Uterus (tissue), 4 donors: ENCODE measurements at places on chromosomes 5 and 9. TPM values are rescaled to one million over a fixed set of nuclear protein-coding genes. Genes with fewer than 3 reads are reported as not detected.
A peak's percentile ranks its signal among the peaks of the same experiment; 100 is the strongest.

SPATA9 gene
- 0.34 TPM for total RNA-seq

DNA sequence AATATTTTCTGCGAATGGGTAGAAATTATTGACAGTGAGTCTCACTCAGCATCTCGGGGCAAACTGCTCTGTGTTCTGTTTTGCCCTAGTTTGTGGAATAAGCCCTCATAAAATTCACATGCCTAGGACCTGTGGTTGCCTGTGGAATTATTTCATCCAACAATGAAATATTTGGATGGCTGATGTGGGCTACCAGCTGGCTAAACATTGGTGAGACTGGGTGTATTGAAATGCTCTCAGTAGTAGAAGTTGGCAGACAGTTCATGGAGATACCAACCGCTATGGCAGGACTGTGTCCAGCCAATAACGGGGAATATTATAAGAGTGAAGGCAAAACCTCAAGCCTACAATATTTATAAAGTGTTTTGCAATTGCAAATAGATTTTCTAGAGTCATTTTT lies 344.1 kb upstream of the RPS23 start:
- H3K27ac ChIP-seq: no peak overlapping the region
- no peak for DNase-seq
- H3K4me1 ChIP-seq: no peaks in the 10 kb centered on the region
- no peaks in the 10 kb centered on the region for H3K27me3 ChIP-seq
- H3K36me3 ChIP-seq: no peaks in the 10 kb centered on the region

- no peaks in the 10 kb centered on the region for H3K36me3 ChIP-seq
- H3K27ac ChIP-seq: peak overlapping the region; percentile 55
- H3K4me1 ChIP-seq: no peaks in the 10 kb centered on the region
- no peaks in the 10 kb centered on the region for H3K27me3 ChIP-seq
- no peak overlapping the region for H3K4me3 ChIP-seq
- no peak for DNase-seq
Observed at GRCh38 chr9:112817860-112818203, 67.3 kb downstream of the SNX30 start.

DNA sequence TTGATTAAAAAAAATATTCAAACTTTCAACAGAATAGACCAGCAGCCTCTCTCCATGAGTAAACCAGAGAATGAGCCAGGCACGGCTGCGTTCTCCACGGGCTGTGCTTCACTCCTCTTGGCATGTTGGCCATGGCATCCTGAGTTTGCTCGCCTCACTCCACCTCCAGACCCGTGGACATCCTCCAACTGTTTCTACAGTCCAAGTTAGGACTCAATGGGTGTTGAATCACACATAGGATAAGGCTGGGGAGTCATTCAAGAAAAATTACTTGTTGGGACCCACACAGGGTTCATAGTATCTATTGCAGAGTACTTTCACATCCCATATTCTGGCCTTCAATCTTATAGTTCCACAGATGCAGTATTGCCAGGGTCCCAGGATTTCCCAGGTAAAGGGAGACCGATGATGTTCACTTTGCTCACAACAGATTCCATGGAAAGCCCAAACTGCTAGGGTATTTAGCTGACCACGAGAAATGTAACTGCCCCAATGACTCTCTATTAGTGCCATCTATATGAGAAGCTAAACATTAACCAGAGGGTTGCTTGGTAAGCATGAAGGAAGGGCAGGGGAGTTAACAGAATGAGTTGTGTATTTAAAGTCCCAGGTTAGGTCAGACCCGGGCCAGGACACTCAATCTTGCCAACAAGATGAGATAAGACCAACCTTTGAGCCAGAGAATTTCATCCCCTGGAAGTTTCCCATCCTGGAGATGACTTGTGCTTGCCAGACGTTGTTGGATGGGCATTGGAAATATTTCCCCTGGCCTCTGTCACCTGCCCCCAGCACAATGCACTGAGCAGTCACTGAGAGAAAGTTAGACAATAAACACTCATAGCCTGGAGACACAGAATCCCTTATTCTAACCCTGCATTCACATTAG lies 19.7 kb upstream of the GDA start:
- no peak overlapping the region for H3K27ac ChIP-seq
- no peak overlapping the region for H3K4me3 ChIP-seq
- DNase-seq: no peak
- H3K27me3 ChIP-seq: no peaks in the 10 kb centered on the region
- no peaks in the 10 kb centered on the region for H3K36me3 ChIP-seq
- H3K4me1 ChIP-seq: no peaks in the 10 kb centered on the region

GRCh38 chr9:21144603-21145002 lies 3.0 kb upstream of the IFNW1 start:
- H3K27me3 ChIP-seq: no peaks in the 10 kb centered on the region
